ENCODE measurements at places on chromosomes 11 and 22.

- DNase-seq = no peak
Observed at GRCh38 chr22:31861226-31861840, 83.0 kb upstream of the YWHAH start.

- DNase-seq = no peak
Observed at GRCh38 chr11:19026862-19027261, 33.7 kb downstream of the MRGPRX2 start.

GRCh38 chr11:63866211-63866610 lies 27.3 kb downstream of the MARK2 start:
- no peak for DNase-seq

GRCh38 chr11:121372671-121373429 lies 79.3 kb upstream of the SORL1 start:
- peak; percentile 29 for DNase-seq

DNA sequence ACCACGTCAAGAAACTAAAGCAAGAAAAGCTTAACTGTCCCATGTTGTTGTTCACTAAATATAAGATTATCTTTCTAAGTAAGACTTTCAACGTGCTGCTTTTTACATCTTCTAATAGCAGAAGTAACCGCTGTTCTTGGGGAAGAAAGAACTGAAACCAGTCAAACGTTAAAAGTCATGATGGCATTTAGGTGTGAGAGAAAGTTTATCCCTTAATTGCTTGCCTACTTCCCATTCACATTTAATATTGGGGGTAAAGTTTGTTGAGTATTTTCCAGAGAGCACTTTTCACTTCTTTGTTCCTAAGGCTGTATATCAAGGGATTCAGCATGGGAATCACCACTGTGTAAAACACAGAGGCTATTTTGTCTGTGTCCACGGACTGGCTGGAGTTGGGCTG lies 970 bp downstream of the OR5B21 start:
- no peak for DNase-seq

- no peak for DNase-seq
Observed at GRCh38 chr11:128455766-128456165, 131.6 kb downstream of the ETS1 start.

DNA sequence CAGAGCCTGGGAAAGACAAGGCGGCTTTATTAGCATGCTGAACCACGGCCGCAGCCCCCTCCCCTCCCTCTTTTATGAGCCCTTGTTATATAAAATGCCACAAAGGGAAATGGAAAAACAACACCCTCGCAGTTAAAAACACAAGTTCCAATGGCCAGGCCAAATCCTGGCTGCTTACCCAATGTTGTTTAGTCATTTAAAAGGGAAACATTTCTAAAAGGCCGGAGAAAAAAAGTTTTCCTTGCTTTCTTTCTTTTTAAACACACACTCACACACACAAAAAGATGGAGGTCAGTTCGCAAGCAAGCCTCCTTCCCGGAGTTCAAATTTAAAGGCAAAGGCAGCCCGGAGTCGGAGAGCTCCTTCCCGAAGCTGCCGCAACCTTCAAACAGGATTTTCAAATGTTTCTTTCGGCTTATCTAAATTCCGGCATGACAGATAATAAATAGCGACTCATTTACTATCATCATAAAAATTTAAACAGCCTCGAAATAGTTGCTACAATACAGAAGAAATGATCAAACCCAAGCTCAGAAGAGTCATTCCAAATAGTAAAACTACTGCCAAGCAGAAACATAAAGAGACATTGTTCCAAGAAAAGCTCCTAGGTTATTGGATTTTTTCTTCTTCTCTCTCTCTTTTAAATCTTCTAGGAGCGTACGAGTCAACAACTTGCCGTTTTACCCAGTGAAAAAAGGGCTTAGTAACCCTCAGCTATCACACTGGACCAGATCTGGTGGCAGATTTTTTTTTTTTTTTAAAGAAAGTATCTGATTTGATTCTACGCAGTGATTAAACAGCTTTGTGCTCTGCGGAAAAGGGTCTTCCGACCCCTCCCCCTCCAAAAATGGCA lies 3.5 kb downstream of the PHF21B start:
- DNase-seq = no peak

- no peak for DNase-seq
Observed at GRCh38 chr11:70851907-70852306, 400.5 kb downstream of the SHANK2 start.

- no peak for DNase-seq
Observed at GRCh38 chr11:118170882-118171268, 5.6 kb downstream of the SCN2B start.

GRCh38 chr22:48849963-48850657 lies 977.6 kb downstream of the BRD1 start:
- DNase-seq = no peak

DNA sequence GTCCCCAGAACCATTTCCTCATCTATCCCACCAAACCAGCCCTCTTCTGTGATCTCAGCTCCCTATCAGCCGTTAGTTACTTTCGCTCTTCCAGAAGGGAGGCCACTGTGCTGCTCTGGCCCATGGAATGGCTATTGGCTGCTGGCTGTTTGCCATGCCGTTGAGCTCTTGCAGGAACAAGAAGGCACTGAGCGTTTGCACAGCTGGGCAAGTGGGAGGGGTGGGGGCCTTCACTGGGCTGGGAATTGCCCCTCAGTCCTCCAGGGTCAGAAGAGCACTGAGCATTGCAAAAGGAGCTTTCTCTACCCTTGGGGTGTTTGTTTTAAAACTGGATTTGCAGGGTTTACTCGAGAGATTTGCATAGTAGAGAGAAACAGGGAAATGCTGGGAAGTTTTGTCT lies 129.0 kb upstream of the PARVA start:
- peak; percentile 100 for DNase-seq

DNA sequence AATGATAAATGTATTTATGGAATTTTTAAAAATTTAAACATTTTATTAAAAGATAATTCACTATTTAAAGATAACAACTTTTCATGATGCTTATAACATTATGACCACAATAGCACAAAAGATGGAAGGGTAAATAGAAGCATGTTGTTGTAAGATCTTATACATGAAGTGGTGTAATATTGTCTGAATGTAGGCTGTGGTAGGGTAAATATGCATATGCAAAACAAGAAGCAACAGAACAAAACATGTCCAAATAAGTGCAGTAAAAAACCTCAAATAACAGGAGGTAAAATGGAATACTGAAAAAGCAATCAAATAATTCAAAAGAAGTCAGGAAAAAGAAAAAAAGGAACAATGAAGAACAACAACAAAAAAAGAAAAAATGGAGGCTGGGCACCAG lies 56.0 kb downstream of the ADM start:
- DNase-seq = peak; percentile 26

GRCh38 chr22:17789379-17790200 lies 15.3 kb upstream of the BID start:
- DNase-seq = no peak

GRCh38 chr11:112471731-112472130 lies 211.1 kb upstream of the PLET1 start:
- no peak for DNase-seq

DNA sequence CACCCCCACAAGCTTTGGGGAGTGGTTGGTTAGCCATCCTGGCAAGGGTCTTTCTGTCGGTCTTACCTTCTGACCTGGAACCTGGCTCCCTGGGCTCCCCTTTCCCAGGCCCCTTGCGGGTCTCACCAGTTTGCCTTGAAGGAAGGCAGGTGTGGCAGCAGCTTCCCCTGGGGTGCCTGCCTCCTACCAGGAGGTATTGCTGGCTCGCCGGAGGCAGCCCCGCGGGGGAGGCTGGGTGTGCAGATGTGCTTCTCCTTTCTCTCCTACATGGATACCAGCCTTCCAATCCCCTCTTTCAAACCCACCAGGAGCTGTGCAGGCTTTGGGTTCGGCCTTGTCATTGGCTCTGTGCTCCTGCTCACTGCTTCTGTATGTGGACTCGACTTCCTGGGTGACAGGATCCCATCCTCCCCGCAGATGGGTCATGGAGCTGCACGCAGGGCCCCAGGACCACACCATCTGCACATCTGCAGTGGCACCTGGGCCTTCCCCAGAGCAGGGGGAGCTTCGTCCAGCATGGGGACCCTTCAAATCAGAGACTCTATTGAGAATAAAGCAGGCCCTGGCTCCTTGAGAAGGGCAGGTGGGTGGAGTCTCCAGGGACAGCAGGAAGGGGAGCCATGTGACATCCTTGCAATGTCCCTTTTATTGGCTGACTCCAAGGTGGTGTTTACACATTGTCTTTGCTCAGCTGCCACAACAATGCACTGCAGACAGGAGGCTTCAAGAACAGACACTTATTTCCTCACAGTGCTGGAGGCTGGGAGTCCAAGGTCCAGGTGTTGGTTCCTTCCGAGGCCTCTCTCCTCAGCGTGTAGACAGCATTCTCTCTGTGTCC lies 592.0 kb downstream of the BRD1 start:
- DNase-seq = no peak

DNA sequence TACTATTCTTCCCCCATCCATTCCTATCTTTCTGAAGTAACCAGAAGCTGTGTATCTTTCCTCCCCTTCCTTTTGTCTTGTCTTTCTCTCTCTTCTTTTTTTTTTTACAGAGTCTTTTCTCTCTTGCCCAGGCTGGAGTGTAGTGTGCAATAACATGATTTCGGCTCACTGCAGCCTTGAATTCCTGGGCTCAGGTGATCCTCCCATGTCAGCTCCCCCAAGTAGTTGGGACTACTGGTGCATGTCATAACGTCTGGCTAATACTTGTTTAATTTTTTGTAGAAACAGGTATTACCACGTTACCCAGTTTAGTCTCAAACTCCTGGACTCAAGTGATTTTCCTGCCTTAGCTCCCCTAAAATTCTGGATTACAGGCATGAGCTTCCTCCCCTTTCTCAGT lies 86.5 kb downstream of the IGLL5 start:
- no peak for DNase-seq

- DNase-seq = no peak
Observed at GRCh38 chr11:14956111-14956510, 16.0 kb downstream of the CALCA start.

GRCh38 chr22:46652847-46653331 lies 32.7 kb downstream of the GRAMD4 start:
- peak; percentile 7 for DNase-seq

GRCh38 chr22:33831207-33831606 lies 89.1 kb downstream of the LARGE1 start:
- no peak for DNase-seq

DNA sequence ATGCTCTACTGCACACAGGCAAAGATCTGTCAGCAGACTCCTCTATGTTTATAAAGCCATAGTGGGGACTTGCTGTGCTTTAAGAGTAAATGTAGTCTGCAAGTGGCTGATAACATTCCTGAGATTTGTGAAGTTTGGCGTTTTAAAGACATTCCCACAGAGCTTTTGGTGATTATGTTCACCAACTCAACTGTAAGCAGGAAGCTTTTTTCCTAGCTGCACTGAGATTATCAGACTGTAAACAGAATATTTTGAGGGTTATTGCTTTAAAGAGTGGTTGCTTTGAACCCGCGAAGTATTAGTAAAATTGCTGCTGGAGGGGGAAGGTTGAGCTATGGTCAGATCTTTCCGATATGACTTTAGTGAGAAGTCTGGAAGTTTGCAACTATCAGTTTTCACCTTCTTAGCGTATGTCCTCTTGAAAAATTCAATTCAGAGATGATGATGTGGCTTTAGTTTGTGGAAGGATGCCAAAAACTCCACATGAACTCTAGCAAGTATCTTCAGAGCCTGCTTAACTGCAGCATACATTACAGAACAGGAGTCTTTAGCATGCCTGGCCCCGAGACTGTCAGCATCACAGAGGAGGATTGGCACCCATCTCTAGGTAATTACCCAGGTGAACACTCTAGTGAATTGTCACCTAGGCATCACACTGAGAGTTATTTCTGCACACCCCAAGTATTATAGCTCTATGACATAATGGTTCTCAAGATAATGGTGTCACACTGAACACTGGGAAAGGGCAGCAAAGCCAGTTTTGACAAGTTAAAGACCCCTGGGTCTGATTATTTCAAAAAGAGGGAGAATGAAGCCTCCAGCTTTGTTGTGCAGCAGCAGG lies 89.9 kb downstream of the MTNR1B start:
- peak; percentile 36 for DNase-seq
